ENCODE measurements at places on chromosomes 1 and 21.

- DNase-seq, result no peak
Measured at GRCh38 chr1:115224636-115225035, 113.4 kb downstream of the NGF start.

DNA sequence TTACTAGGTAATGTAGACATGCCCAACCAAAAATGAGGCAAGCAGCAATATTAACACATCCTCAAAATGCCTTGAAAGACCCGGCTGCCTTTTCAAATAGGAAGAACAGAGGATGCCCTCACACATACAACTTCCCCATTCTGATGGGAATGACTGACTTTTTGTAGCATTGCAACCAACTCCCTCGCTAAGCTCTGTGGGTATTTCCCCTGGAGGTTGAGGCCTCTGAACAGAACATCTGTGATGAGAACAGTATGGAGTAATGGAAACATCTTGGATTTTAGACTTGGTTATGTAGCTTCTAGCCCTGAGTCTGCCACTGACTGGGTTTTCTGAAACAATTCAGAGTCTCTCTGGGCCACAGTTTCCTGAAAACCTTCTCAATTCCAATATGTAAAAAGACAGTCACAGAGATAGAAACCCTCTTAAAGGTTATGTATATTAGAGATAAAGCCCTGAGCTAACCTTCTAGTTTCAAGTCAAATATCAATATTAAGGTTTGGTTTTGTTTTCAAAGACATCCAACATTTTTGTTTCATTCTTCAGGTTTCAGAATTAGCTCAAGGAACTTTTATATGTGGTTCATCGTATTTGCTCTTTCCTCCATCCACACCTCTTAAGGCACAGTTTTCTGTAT is 311.5 kb downstream of the SETD4 start:
- no peak for DNase-seq

DNA sequence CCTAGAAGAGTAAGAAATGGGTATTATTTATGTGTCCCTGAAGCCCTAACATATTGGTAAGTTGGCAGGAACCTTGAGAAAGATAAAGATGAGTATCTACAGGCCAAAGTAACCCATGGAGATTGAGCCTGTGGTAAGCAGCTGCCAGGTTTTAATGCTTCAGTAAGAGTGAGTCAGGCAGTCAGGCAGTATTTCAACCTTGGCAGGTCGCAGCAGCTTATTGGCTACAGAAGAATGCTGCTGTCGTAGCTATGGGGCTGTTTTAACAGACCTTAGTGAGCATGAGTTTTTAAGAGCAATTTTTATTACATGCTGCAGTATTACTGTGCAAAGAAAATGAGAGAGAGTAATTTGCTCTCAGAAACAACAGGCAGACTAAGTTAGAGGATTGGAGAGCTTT is 10.3 kb upstream of the SLC30A10 start:
- DNase-seq, result peak; percentile 67

DNA sequence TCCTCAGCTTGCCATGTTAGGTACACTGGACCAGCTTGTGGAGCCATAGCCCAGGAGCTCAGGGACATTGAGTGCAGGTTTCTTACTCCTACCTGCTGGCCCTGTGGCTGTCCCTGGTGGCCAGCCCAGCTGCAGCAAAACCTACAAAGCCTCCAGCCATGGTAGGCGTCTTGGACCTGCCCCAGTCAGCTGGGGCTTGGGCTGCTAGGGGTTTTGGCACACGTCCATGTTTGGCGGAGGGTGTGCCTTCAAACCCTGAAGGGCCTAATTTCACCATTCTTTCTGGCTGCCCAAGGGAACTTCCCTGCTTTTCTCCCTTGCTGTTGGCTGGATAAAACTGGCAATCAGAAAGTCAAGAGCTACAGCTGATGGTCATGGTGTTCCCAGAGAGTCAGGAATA is 25.4 kb downstream of the HMGCS2 start:
- no peak for DNase-seq

DNA sequence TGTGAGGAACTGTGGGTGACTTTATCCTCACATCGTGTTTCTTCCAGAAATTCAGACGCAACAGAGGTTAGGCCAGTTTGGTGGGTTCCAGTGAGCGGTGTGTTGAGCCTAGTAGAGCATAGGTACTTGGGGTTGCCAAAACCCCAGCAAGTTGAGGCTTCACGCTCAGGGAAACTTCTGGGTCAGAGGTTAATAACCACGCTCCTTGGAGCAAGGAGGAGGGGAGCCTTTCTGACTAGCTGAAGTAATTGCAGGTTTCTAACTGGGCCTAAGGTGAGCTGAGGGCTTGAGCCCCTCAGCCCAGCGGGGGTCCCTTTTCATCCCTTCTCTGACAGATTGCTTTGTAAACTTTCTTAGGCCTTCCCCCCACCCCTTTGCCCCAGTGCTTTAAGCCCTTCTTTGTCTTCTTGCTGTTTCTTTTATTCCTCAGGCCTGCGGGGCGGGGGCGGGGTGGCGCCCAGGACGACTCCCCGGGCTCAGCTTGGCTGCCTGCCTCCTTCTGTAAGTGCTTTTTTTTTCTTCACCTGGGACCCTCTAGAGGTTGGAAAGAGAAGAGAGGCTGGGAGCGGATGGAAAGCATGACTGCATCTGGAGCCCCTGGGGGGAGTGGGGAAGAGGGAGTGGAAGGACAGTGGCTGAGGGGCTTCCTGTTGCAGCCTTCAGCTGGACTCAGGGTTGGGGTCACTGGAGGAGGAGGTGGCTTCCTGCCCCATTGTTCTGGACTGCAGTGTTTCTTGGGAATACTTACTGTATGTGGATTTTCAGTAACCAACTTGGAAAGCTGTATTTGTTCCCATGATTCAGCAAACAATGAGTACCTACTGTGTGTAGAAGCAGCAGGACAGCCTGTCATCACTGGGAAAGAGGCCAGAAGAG is 1.3 kb upstream of the ZNF436 start:
- DNase-seq, result no peak

- no peak for DNase-seq
Measured at GRCh38 chr1:3639397-3639911, 10.4 kb downstream of the WRAP73 start.

- no peak for DNase-seq
Measured at GRCh38 chr1:107726860-107727259, 238.1 kb downstream of the VAV3 start.

GRCh38 chr1:230867101-230867902 is 1.0 kb downstream of the C1orf198 start:
- peak; percentile 58 for DNase-seq

GRCh38 chr1:161196521-161197451 is 2.1 kb downstream of the ADAMTS4 start:
- DNase-seq, result no peak

- no peak for DNase-seq
Measured at GRCh38 chr1:244271691-244272308, 179.9 kb downstream of the ADSS2 start.

GRCh38 chr1:96364576-96364975 is 357.0 kb upstream of the PTBP2 start:
- DNase-seq, result peak; percentile 25

GRCh38 chr1:44281962-44282703 is 68.9 kb downstream of the DMAP1 start:
- DNase-seq, result no peak

DNA sequence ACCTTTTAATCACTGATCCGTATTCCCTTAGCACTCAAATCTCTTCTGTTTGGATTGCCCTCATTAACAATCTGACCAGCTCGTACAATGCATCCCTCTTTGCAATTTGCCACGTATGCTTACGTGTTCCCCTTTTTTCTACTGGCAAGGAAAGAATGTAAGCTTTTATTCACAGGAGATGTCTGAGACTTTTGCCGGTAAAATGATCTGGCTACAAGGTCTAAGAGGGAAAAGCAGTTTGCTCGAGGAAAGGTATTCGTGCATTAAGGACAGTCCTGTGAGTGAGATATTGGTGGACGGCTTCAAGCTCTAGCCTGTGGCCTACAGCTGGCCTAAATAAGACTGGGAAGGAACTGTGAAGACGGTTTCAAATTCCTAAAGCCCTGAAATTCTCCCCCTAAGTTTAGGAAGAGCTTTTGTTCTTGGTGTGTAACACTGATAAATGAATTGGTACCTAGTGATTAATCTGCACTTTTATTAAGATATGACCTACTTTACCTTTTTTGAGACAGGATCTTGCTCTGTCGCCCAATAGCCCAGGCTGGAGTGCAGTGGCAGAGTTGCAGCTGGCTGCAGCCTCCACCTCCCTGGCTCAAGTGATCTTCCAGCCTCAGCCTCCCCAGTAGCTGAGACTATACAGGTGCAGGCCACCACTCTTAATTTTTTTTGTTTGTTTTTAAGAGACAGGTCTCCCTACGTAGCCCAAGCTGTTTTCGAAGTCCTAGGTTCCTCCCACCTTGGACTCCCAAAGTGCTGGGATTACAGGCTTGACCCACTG is 895 bp upstream of the UBR4 start:
- peak; percentile 24 for DNase-seq

GRCh38 chr21:43692949-43693348 is 26.0 kb upstream of the PDXK start:
- DNase-seq, result no peak

GRCh38 chr1:44227211-44227610 is 13.9 kb downstream of the DMAP1 start:
- no peak for DNase-seq

DNA sequence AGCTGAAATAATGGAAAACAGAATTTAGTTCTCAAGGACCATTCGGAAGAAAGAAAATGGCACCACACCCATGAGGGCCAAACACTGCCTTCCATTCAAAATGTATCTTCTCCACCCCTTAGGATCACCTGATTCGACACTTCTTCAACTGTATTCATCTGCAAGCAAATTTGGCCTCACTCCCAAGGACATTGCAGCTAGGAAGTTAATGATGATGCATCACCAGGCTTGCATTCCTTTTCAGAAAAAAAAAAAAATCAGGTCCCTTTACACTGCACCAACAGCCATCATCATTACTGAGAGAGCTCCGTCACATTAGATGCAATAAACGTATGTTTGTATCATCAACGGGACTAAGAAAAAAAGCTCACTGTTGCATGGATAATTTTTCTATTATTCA is 368.3 kb downstream of the PCP4 start:
- DNase-seq, result no peak

GRCh38 chr1:41695118-41695745 is 210.7 kb upstream of the EDN2 start:
- peak; percentile 70 for DNase-seq

GRCh38 chr1:227917081-227917950 is 30.4 kb downstream of the WNT9A start:
- no peak for DNase-seq

DNA sequence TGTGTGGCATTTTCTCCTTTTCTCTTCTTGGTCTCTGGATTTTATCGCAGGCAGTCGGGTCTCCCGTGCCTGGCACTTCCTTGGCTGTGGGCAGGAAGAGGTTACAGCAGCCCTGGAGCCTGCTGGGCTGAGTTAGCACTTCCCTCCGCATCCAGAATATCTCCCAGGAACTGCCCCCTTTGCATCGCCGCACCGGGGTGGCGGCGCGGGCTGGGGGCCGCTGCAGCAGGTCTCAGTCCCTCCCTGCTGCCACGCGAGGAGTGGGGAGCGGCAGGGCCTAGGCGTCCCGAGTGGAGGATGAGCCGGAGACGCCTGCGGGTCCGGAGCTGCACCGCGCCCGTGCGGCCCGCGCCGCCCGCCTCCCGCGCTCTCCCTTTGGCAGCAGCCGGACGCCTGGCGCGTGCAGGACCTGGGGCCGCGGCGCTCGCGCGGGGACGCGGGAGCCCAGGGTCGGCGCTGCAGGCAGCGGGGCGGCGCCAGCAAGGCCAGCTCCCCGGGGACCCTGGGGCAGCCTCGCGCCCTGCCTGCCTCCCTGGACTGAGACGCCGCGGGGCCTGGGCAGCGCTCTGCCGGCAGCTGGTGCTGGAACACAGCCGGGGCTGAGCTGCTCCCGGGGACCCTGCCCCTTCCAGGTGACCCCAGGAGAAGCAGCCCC is 192.8 kb downstream of the PRDM2 start:
- no peak for DNase-seq

DNA sequence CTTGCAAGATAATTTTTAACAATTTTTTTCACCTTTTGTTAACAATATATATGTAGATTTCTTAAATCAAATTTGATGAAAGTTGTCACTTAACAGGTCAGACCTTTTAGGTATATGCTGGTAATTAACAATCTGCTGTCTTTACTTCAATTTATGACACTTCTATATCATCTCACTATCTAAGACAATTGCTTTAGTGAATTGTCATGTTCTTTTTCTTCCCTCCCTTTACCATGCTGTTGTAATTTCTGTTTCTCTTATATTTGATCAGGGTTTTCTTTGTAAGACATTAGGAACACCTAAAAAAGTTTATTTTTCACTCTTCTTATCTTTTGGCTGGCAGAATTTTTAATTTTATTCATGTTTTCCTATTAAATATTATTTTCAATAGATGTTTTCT is 2.0 kb downstream of the IFI16 start:
- no peak for DNase-seq

DNA sequence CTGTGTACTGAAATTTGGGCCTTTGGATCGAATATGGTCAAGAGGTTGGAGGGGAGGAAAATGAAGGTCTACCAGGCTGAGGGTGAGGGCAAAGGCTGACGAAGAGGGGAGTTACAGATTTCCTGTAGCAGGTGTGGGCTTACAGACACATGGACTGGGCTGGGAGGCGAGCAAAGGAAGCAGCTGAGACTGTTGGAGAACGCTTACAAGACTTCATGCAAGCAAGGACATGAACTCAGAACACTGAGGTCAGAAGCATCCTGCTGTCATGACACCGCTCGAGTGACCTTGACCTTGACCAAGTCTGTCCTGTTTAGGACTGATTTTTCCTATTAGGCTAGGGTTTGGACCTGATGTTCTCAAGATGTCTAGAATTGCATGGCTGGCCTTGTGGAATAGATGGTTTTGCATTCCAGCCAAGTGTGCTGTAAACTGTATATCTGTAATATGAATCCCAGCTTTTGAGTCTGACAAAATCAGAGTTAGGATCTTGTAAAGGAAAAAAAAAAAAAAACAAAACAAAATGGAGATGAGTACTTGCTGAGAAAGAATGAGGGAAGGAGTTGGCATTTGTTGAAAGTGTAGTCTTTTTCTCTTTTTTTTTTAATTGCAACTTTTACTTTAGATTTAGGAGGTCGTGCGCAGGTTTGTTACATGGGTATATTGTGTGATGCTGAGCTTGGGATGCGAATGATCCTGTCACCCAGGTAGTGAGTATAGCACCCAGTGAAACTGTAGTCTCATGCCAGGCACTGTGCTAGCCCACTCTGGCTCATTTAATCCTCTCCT is 5.8 kb downstream of the ELF3 start:
- DNase-seq, result peak; percentile 30

GRCh38 chr1:3093898-3094626 is 25.1 kb downstream of the PRDM16 start:
- no peak for DNase-seq

DNA sequence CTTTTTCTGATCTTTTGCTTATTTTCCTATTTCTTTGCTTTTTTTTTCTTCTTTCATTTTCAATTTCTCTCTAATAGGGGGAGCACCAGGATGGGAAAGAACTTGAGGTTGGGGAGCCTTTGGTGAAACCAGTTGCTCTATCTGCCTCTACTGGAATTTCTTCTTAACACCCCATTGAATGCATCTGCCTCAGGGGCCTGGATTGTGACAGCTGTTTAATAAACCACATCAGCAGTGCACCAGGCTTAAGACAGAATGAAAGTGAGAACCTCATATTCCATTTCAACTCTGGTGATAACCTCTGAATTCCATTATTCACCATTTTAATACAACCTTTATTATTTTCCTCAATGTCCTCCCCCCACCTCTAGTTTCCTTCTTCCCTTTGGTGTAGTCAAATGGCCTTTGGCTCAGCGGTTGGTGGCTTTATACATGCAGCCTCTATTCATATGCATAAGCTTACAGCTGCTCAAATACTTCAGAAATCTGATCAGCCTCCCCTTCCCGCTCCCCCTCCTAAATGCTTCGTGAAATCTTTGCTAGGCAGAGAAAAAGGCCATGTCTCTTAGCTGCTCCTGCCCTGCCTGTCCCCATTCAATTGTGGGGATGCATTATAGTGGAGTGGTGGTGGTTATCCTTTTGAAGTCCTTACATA is 537.3 kb upstream of the PLXNA2 start:
- DNase-seq, result no peak

GRCh38 chr1:43073490-43074230 is 98.4 kb downstream of the EBNA1BP2 start:
- peak; percentile 74 for DNase-seq

All from M059J (cell line).